Activated CD4-positive, alpha-beta memory T cell treated with anti-CD3 and anti-CD28 coated beads for 36 hours (primary cell): ENCODE measurements at places on chromosomes 4 and X. TPM values are rescaled to one million over a fixed set of nuclear protein-coding genes. Genes with fewer than 3 reads are reported as not detected.

ABCE1 gene
- 145 TPM for total RNA-seq

KLHL13 gene
- total RNA-seq: 0.07 TPM

GBA3 gene
- not detected for total RNA-seq

ARHGAP6 gene
- total RNA-seq: not detected

ARSD gene
- total RNA-seq: 1.5 TPM

DAPP1 gene
- 23.6 TPM for total RNA-seq

AFP gene
- total RNA-seq: not detected

ANOS1 gene
- total RNA-seq: not detected

DNA sequence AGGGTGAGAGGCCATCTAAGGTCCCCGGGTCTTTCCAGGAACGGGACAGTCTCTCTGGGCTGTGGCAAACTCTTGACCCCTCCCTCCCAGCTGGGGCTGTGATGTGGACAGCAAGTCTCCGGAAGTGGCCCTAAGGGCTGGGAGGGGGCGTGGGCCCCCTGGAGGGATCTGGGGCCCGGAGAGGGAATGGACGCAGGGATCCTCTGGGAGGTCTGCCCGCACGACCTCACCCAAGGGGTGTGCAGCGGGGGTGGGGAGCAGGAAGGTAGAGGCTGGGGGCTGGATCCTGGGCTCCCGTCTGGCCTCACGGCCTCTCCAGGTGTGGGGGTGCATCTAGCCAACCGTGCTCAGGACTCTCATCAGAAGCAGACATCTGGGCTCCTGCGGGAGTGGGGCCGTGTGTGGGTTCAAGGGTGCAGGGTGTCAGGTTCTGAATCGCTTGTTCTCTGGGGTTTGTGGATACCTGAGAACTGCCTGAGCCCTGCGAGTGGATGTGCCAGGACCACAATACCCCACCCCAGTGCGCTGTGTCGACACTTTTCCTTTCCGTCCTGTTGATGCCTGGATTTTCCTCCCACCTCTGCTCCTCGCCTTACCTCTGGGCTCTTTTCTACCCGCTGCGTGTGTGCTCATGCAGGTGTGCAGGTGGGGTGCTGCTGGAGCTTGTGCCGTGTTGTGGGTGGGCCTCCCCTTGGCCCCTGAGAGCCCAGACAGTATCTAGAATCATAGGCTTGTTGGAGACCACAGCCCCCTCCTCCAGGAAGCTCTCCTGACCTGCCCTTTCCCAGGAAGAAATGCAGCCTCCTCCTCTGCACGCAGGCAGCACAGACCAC is 915 bp downstream of the CPZ start:
- DNase-seq: no peak

DNA sequence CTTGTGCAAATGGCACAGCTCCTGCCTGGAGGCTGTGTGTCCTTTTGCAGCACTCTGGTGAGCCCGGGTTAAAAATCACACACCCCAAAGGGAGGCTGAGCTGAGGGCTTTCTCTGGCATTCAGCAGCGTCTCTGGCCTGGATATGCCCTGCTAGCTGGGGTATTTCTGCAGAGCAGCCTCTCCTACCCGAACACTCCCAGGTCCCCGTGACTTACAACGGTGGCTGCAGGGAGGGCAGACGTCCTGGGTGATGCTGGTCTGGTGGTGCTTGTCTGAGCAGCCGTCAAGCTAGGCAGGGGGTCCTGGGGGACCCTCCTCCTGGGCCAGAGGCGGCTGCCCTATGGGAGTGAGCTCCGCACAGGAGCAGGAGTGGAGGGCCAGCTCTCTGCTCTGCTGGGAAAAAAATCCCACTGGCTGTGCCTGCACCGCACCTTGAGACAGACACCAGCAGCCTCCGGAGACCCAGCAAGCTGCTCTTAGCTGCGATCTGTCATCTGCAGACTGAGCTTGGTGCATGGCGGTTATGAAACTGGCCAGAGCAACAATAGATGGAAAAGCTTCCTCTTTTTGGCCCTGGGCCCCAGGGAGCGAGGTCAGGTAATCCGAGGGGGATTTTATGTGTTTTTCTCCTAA is 41.3 kb upstream of the ASMTL start:
- DNase-seq: peak; percentile 10

DNA sequence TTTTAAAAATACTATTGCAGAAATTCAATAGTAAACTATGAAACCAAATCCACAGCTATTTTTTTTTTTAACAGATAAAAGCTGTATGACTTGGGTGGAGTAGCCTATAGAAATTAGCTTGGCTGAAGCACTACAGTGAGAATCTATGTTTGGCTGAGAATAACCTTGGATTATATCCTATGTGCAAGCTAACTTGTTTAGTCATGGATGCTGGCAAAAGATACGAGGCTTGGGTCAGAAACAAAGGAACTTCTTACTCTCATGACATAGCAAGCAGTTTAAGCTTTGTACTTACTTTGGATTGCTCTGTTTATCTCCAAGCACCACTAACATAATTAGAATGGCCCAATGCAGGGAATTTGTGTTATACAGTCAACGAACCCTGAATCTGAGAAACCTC is 119.2 kb upstream of the GRID2 start:
- no peak for DNase-seq

- no peak for DNase-seq
These were observed 17.0 kb downstream of the LAMP2 start for GRCh38 chrX:120452131-120452530.

GRCh38 chr4:54861201-54861600 is 203.4 kb downstream of the KIT start:
- no peak for DNase-seq

DNA sequence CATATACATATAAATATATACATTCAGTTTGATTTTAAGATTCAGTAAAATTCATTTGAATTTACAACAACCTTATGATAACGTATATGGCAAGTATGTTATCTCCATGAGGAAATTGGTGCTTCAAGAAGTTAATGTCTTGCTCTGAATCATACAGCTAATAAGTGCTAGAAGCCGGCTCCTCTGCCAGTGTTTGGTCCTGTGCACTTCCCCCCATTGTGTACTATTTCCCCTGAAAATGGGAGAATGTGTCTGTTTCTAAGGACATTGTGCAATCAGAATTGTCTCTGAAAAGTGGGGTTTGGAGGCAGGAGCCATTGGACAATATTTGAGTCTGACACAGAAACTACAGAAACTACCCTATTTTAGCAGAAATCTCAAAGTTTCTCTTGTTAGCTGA is 135.9 kb downstream of the CPE start:
- no peak for DNase-seq

DNA sequence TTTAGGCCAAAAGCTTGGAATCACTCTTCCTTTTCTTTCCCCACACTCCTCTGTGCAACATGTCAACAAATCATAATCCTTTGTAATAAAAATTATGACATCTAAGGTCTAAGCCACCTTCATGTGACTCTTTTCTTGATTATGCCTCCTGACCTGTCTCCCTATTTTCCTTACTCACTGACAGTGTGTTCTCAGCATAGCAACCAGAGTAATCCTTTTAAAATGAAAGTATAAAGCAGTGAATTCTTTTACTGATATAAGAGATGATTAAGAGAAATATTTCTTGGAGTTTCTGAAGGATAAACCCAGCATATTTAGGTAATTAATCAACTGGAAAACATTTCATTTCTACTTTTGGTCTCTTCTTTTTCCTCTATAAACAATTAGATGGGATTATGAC is 44.7 kb downstream of the USO1 start:
- DNase-seq: no peak

DNA sequence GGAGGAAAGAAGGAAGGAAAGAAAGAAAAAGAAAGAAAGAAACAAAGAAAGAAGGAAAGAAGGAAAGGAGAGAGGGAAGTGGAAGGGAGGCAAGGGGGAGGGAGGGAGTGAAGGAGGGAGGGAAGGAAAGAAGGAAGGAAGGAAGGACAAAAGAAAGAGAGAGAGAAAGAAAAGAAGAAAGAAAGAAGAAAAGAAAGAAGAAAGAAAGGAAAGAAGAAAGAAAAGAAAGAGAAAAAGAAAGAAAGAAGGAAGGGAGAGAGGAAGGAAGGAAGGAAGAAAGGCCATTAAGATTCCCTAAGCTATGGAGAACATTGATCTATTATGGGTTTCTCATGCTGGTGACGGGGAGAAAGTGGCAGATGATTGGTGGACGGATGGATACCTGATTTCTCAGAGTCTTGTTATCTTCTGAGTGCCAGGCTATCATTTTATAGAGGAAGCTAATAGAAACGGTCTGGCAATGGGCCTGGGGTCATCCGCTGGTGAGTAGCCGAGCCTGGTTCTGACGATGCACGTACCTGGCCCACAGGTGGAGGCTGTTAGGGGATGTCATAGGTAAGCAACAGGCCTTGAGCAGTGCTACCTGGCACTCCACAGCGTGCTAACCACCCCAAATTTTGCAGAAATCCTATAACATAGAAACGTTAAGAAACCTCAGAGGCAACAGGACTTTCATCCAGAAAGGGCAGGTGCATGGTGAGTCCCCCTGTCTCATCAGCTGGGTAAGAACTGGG is 142.9 kb downstream of the SHOX start:
- DNase-seq: no peak

DNA sequence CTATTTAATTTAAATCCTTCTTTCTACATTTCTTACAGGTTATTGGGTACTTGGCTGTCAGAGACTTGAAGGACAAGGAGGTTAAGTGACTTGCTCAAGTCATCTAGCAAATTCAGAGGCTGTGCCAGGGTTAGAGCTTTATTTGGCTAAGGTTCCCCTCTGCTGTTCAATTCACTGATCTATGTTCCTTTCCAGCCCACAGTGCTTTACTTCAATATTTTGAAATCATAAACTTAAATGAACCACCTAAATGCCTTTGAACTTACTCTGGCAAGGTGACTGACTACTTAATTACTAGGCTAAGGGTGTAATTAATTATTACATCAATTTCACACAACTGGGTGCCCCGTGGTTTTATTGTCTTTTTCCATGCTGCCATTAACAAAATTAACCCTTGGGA is 288.7 kb downstream of the CAMK2D start:
- no peak for DNase-seq

GRCh38 chr4:54813674-54814073 is 155.9 kb downstream of the KIT start:
- DNase-seq: no peak

DNA sequence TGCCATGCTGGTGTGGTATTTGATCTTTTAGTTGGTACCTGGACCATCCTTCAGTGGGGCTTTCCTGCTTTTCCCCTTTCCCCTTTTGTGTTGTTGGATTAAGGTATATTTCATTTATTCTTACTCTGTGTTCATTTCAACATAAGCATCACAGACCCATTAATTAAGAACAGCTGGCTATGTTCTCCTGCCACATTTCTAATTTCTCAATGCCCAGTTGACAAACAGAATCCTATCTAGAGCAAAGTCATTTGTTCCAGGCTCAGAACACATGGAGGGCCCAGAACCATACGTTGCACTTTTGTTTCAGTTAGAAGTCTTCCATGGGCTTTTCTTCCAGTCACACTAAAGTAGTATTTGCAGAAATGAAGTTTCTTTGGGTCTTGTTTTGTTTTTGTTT is 46.1 kb upstream of the EOLA2 start:
- DNase-seq: no peak

DNA sequence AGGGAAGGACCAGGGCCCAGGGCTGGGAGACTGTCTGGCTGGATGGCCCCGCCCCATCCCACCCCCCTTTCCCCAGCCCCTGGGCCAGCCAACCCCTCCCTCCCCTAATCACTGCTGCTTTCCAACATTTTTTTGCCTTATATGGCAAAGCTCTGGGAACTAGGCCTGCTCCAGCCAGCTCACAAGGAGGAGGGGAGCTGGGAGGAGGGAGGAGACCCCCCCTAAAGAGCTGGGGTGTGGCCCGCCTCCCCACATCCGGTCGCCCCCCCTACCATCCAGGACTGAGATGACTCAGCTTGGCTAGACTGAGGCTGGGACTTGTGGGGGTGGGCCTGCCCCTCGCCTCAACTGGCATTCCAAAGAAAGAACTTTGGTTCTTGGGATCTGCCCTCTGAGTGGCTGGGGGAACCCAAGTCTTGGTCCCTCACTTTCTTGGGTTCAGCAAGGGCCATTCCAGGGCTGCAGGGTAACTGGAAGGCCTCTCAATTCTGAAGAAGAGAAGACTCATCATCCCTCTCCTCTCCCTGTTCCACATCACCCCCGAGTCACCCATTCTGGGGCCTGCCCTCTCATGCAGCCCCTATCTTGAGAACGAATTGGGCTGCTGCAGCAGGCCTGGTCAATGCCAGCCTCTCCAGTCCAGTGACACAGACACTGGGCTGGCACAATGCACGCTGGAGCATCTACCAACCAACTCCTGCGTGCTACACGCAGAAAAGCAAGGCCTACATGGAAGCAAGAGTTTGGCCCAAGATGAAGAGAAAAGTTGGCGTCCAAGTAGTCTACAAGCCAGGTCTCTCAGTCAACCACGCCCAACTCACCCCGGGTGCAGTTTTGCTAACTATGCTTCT is 4.8 kb downstream of the FLNA start:
- DNase-seq: peak; percentile 82

DNA sequence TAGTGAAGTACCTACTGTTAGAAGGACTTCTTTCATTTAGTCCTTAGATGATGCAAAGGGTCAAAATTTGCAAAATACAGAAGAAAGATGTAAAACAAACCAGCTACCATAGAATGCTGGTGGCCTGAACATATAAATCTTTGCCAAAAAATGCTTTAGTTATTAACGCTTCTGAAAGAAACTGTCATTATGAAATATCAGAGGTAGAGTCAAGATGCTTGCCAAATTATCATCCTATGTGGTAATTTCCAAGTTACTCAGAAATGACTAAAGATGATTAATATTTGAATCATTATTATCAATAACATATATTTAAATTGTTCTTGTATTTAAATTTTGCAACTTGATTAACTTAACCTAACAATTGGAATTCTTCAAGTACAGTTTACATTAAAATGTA is 588.4 kb upstream of the FAM241A start:
- DNase-seq: no peak

DNA sequence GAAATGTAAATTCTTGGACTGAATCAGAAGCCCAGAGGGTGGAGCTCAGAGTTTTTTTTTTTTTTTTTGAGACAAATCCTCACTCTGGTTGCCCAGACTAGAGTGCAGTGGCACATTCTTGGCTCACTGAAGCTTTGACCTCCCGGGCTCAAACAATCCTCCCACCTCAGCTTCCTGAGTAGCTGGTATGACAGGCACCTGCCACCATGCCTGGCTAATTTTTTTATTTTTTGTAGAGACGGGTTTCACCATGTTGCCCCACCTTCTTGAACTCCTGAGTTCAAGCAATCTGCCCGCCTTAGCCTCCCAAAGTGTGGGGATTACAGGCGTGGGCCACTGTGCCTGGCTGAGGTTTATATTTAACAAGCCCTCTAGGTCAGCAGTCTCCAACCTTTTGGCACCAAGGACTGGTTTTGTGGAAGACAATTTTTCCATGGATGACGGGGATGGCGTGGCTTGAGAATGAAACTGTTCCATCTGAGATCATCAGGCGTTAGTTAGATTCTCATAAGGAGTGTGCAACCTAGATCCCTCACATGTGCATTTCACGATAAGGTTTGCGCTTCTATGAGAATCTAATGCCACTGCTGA is 76.7 kb downstream of the FHIP1A start:
- DNase-seq: no peak

DNA sequence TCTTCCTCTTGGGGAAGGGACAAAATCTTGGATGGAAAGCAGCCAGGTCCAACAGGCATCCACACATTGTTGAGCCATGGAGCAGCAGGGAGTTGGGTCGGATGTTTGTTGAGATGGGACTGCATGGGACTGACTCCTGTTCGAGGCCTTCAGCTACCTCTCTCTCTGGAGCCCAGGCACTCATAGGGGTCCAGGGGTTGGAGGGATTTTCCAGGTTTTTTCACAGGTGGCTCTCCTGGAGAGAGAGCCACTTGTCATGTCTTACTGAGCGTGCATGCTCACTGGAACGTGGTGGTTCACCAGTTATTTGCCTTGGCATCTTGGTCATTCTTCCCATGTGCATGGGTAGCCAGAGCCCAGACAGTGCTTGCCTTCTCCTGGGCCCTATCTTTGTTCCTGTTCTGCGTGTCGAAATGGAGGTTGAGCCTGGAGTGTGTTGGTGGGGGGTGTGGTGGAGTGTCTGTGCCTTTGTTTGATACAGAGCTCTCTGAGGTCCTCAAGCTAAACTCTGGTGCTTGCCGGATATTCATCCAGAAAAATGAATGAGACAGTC is 60.6 kb downstream of the NBDY start:
- no peak for DNase-seq
